ENCODE measurements at places on chromosomes 1 and 21. TPM values are rescaled to one million over a fixed set of nuclear protein-coding genes. Genes with fewer than 3 reads are reported as not detected.

GOLT1A gene
- total RNA-seq: not detected

UTS2 gene
- total RNA-seq: not detected

LCE3D gene
- total RNA-seq: 5.3 TPM

NUF2 gene
- 4.0 TPM for total RNA-seq

CNR2 gene
- total RNA-seq: not detected

ZBTB17 gene
- total RNA-seq: 44.4 TPM

DCDC2B gene
- total RNA-seq: not detected

SPRR2F gene
- not detected for total RNA-seq

OR2T1 gene
- not detected for total RNA-seq

KCNK2 gene
- 8.2 TPM for total RNA-seq

GRCh38 chr1:175388285-175388684 lies 195.7 kb upstream of the KIAA0040 start:
- no peak for DNase-seq

GRCh38 chr1:30610917-30611316 lies 112.5 kb downstream of the MATN1 start:
- DNase-seq: no peak

DNA sequence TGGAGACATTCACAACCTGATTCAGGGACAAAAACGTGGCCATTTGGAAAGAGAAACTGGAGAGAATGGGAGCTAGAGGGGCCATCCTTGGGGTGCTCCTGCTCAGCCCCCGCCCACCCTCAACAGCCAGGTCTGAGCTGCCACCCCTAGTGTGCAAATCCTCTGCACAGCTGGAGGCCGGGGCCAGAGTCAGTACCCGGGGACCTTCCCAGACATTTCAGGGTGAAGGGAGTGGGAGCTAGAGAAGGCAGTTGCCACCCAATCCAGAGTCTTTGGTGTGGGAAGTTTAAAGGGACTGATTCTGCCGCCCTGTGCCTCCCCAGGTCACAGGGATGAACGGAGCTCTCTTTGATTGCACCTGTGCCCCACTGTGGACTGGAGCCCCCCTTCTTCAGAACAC lies 397.4 kb downstream of the MATN1 start:
- no peak for DNase-seq

- no peak for DNase-seq
Observed at GRCh38 chr1:81681601-81682266, 119.0 kb upstream of the ADGRL2 start.

GRCh38 chr1:194629011-194629410 lies 1442.6 kb upstream of the B3GALT2 start:
- no peak for DNase-seq

GRCh38 chr1:198444792-198445191 lies 95.7 kb downstream of the ATP6V1G3 start:
- no peak for DNase-seq

DNA sequence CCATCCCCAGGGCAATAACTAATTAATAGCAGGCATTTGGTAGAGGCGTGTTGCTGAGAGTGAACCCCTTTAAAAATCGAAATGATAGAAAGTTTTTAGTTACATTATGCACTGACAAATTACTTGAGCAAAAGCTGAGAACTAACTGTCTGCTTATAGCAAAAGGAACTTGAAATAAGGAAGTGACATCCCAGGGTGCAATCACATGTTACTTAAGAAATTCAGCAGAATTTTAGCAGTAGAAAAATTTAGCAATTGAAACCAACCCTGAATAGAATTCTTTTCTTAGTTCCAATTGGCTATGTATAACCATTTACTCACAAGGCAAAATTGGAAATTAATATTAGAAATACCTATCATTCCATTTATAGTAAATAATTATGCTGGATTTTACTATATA lies 139.5 kb upstream of the SAMSN1 start:
- no peak for DNase-seq

GRCh38 chr1:54229281-54229891 lies 29.4 kb downstream of the MRPL37 start:
- DNase-seq: no peak

- no peak for DNase-seq
Observed at GRCh38 chr1:19909392-19909791, 14.0 kb downstream of the PLA2G2E start.

GRCh38 chr21:30256100-30256499 lies 26.6 kb downstream of the KRTAP24-1 start:
- DNase-seq: no peak

DNA sequence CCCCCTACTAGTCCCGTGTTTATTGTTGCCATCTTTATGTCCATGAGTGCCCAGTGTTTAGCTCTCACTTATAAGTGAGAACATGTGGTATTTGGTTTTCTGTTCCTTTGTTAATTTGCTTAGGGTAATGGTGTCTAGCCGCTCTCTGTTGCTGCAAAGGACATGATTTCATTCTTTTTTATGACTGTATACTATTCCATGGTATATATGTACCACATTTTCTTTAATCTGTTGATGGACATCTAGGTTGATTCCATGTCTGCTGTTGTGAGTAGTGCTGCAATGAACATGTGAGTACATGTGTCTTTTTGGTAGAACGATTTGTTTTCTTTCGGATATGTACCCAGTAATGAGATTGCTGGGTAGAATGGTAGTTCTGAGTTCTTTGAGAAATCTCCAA lies 44.2 kb upstream of the METTL18 start:
- DNase-seq: no peak

DNA sequence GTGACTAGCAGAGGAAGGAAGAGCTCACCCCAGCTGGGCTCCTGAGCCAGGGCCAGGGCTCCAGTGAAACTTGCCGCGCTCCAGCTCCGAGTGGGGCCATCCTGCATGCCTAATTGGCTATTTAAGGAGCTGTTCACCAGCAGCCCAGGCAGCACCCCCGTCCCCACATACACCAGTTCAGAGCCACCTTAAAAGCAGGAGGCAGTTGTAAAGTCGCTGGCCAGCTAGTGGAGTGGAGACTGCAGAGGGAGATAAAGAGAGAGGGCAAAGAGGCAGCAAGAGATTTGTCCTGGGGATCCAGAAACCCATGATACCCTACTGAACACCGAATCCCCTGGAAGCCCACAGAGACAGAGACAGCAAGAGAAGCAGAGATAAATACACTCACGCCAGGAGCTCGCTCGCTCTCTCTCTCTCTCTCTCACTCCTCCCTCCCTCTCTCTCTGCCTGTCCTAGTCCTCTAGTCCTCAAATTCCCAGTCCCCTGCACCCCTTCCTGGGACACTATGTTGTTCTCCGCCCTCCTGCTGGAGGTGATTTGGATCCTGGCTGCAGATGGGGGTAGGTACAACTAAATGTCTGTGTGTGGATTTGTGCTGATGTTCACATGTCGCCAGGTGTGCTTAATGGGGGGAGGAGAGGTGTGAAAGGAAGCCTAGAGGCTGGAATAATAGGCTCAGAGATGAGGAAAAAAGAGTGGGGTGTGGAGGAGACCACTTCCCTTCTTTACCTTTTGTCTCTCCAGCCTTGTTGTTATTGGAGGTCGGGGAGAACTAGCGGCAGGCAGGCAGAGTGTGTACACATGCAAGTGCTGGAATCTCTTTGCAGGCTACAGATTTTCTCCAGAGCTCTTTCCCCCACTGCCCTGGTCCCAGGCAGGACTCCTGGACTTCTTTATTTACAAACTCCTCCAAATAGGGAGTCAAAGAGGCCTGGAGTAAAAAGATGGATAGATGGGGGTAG lies at the start of gene CA14:
TSS of gene CA14 (plus strand) at position 151 of the 962 bp plus-strand sequence. CDS start at position 506, 355 bp downstream.
- no peak for DNase-seq

DNA sequence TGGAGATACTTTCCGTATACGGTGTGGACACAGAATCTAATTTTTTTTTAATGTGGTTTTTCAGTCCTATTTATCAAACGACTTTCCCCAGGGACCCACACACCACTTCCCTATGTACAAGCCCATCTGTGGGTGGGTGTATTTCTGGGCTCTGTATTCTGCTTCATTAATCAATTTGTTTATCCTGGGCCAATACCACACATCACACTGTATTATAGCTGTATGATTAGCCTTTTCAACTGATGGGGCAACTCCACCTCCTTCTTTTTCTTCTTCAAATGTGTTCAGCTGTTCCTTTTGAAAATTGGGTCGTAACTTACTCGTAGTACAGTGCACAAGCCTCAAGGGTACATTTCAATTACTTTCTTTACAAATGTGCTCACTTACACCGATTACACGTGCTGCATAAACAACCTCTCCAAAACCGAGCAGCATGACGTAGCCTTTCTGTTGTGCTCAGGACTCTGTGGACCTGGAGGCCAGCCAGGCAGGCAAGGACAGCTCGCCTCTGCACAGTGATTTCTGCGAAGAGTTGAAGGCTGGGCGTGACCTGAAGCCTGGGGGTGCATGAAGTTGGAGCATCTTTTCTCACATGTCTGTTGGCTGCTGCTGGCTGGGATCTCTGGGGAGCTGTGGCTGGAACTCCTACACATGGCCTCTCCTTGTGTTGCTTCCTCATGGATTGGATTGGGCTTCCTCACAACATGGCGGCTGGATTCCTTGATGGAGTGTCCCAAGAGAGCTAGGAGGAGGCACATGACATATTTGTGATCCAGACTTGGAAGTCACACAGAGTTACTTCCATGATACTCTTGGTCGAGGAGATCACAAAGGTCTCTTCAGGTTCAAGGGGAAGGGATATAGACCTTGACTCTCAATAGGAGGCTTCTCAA lies 126.5 kb downstream of the CRYAA start:
- DNase-seq: no peak

GRCh38 chr1:203138066-203138465 lies 10.5 kb downstream of the ADORA1 start:
- DNase-seq: no peak

DNA sequence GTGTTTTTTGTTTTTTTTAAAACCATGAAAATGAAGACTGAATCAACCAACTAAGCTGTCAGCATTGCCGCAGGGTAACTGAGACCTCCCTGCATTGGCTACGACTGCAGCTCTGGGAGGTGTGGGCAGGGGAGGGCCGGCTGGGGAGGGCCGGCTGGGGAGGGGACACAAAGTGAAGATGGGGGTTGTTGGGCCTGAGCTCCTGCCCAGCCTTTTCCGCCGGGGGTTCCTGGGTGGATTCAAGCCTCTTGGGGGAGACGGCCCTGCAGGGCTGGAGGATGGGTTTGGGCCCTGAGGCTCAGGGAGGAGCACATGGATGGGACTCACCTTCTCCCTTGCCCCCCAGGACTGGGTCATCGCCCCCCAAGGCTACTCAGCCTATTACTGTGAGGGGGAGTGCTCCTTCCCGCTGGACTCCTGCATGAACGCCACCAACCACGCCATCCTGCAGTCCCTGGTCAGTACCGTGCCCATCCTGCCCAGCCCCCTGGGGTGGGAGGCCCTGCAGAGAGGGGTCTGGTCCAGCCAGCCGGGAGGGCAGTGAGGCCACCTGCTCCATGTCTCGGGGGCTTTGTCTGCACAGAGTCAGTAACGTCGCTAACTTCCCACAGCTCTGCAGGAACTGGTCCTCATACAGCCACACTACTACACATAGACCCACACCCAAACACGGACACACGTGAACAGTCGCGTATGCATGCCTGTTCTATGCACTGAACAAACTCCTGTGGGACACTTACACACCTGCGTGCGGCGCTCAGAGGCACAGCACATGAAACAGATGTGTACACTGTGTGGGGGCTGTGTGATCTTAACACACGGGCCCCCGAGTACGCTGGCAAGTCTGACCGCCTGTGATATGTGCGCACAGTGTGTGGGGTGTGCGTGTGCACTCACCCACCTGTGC lies 31.5 kb downstream of the BMP8A start:
- DNase-seq: no peak

DNA sequence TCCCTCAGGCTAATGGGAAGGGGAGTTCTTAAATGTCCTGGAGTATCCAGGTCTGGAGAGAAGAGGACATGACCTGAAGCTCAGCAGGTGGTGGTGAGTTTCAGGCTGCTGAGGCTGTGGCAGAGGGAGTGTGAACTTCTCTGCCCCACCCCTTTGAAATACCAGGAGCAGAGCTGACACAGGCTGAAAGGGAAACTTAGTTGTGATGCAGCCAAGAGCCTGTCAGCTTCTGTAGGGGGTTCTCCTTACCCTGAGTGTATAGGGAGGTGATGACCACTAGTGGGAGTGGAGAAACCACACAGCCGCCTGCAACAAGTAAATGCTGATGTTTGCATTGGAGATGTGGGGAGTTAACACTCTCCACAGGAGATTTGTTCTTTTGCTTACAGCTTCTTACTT lies 152.3 kb downstream of the FCRL5 start:
- no peak for DNase-seq

DNA sequence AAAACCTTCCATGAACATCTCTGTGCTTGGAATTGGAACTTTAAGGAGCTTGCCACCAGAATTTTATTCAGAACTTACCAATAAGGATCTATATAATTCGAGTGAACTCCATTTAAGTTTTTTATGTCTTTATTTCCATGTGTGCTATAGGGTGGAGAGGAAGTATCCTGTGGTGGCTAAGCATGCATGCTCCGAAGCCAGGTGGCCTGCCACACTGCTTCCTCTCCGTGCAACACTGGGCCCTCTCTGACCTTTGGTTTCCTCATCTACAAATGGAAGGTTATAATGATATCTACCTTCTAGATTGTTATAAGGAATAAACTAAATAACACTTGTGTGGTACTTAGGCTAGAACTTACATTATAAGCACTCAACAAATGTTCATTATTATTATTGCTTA lies 382.1 kb downstream of the PTPRC start:
- DNase-seq: no peak

DNA sequence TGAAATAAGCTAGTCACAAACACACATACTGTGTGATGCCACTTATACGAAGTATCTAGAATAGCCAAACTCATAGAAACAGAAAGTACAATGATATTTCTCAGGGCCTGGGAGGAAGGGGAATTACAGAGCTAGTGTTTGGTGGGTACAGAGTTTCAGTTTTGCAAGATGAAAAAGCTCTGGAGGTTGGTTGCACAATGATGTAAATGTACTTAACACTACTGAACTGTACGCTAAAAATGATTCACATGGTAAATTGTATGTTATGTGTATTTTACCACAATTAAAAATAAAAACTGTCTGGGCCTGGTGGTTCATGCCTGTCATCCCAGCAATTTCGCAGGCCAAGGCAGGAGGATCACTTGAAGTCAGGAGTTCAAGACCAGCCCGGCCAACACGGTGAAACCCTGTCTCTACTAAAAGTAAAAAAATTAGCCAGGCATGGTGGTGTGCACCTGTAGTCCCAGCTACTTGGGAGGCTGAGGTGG lies 15.3 kb upstream of the FHAD1 start:
- no peak for DNase-seq

DNA sequence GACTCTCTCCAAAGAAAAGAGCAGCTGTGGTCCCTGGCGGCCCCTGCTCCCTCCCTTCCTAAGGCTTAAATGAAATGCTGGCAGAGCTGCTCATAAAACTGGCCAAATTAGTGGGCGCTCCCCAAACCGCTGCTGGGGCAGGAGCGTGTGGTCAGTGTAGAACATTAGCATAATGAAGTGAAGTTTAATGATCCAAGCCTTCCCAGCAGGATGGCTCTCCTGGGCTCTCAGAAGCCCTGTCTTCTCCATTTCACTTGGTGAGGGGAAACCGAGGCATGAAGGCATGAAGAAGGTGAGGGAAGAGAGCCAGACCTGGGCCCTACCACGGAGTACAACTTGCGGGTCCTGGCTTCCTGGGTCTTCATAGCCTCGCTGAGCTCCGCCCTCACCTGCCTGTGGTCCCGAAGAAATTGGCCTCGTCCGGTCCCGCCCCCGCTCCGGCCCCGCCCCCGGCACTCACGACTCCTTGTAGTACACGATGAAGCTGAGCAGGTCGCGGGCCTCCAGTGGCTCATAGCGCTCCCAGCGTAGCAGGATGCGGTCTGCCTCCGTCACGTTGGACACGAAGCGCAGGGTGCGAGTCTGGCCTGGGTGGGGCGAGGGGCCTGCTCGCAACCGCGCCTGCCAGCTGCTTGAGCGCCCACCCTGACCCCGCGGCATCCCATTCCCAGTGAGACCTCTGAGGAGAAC lies 10.3 kb downstream of the INSRR start:
- DNase-seq: no peak

Measured in suprapubic skin (tissue), 4 donors.